NCI-H1092 (cell line): ENCODE measurements at places on chromosomes 12 and 14.

DNA sequence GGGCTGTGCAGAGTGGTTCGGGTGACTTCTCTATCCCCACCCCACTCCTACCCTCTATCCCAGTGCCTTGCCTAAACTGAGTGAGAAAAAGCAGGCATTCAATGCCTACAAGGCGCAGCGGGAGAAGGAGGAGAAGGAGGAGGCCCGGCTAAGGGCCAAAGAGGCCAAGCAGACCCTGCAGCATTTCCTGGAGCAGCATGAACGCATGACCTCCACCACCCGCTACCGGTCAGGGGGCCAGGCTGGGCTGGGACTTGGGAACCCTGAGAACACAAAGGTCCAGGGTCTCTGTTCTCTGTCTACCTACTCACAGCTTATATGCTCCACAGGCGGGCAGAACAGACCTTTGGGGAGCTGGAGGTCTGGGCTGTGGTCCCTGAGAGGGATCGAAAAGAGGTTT lies 11.7 kb downstream of the PRPF40B start:
- no peak for DNase-seq

GRCh38 chr12:1356285-1356684 lies 238.1 kb downstream of the FBXL14 start:
- no peak for DNase-seq

GRCh38 chr12:8584004-8584403 lies 28.7 kb downstream of the AICDA start:
- no peak for DNase-seq

DNA sequence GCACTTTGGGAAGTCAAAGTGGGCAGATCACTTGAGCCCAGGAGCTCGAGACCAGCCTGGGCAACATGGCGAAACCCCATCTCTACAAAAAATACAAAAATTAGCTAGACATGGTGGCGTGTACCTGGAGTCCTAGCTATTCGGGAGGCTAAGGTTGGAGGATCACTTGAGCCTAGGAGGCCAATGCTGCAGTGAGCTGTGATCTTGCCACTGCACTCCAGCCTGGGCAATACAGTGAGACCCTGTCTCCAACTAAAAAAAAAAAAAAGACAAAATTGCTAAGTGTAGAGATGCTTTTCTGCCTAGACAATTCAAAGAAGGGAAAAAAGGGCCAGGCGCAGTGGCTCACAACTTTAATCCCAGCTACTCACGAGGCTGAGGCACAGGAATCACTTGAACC lies 3.4 kb upstream of the LRP6 start:
- DNase-seq = no peak

DNA sequence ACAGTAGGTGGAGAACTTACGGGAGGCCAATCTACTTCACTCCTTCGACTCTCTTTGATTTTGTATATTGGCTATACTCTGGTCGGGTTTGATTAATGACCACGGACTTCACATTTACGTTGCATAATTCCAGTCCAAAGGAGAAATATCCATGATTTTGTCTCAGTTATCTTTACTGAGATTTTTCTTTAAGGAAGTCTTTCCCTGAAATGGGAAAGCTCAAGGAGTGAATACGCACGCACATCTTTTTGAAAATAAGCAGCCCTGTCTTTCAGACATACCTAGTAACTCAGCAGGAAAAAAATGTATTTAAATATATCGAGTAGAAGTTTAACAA lies 5.7 kb upstream of the ALX1 start:
- DNase-seq = no peak

DNA sequence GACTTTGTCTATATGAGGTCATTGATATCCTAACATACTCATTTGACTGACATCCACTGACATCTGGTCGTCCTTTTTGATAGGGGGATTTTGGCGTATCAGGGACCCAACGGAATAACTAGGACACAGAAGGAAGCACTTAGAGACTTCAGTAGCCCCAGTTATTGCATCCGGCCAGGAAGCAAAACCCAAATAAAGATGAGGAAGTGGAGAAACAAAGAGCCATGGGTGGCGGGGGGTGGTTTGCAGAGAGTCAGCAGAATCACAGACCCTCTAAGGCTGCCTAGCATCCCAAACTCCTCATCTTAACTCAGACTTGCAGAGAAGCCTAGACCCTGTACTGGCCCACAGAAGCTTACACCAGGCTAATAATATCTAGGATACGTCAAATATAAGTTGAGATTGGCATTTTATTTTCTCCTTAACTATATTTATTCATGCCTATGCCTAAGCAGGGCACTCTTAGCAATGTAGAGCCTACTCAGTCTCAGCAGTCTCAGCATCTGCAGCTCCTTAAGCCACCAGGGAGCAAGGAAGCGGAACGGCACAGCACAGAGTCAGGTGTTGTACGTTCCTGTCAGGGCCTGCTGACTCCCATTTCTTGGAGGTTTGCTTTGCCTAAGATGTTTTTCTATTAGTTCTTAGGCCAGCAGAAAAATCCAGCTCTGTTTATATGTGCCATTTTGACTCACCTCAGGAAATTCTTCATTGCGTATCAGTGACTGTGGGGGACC lies 45.1 kb downstream of the KCNA1 start:
- no peak for DNase-seq

DNA sequence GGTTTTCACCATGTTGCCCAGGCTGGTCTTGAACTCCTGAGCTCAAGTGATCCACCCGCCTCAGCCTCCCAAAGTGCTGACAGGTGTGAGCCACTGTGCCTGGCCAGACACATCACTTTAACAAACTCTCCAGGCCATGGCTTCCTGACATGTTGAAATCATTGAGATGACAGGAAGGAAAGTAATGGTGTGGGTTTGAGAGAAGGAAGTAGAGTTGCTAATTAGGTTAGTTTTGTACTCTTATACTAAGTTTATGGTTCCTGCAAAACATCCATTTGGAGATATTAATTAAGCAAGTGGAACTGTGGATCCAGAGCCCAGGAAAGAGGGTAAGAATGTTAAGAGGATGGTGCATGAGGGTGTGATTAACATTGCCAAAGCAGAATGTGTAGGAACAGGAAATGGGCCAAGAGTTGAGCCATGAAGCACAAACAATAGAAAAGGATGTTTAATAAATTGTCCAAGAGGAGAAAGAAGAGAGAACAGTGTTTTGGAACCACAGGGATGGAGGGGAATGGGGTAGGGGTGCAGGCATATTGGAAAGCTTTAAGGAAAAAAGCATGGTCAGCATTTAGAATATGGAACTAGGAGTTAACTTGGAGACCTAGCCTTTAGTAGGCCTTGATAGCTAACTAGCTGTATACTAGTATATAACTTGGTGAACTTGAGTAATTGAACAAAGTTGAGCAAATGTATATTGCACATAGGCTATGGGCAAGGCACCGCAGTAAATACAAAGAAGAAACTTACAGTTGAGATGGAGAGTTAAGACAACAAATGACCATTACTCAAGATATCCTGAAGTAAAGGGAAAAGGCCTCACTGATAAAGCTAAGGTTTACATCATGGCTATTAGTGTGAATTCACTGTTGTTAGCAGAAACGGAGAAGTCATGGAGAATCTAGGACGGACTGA lies 91.3 kb upstream of the DNM1L start:
- DNase-seq = no peak

GRCh38 chr12:71718611-71719010 lies 32.7 kb downstream of the TMEM19 start:
- no peak for DNase-seq

GRCh38 chr12:111858186-111858585 lies 16.2 kb downstream of the MAPKAPK5 start:
- no peak for DNase-seq

DNA sequence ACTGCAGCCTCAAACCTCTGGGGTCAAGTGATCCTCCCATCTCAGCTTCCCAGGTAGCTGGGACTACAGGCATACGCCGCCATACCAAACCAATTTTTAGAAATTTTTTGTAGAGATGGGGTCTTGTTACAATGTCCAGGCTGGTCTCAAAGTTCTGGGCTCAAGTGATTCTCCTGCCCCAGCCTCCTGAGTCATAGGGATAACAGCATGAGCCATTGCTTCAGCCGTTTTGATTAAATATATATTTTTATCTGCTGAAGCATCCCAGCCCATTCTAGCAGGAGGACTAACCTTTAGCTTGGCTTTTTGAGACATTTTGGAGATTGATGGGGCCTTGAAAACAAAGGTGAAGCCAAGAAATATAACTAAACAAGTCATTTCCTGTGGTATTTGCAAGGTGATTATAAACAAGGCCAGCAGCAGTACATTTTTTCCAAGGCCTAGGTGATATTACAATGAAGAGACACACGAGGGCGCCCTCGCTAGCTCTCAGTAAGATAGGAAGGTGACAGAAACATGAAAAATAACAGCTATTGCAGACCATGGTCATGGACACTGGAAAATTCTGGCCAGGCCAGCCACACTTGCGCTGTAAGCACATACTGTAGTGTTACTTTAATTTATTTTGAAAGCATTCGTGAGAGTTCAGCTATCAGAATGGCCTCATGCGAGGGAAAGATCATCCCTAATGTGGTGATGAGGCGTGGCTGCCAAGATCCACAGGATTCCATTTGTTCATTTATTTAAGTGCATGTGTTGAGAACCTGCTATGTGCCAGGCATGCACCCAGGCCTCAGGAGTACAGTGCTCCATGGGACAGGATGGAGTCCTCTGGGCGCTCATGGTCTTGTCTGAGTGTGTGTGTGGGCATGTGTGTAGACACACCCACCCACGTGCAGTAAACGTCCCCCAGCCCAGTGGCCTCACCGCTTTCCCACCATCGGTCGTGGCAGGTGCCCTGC lies 63.5 kb downstream of the DGLUCY start:
- peak; percentile 66 for DNase-seq

GRCh38 chr12:112615196-112615595 lies 176.4 kb upstream of the RPH3A start:
- peak; percentile 15 for DNase-seq

GRCh38 chr12:116808113-116809105 lies 70.3 kb downstream of the RNFT2 start:
- DNase-seq = no peak

GRCh38 chr12:67811437-67812361 lies 163.2 kb downstream of the DYRK2 start:
- no peak for DNase-seq
